ENCODE measurements at places on chromosomes 1 and 21. TPM values are rescaled to one million over a fixed set of nuclear protein-coding genes. Genes with fewer than 3 reads are reported as not detected.

- DNase-seq, result no peak
Observed at GRCh38 chr1:248155927-248156326, 11.0 kb downstream of the OR2M5 start.

DNA sequence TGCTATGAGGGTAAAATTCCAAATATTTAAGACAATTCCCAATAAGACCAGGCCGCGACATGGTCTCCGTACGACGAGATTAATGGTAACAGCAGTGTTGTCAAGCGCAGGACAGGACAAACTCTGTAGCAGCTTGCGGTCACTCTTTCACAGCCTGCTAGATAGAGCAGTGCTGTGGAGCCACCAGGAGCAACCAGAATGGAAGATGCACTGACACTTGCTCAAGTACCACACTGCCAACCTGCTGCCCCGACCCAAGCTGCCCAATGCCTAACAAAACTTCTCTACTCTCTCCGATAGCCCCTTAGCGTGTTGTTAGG, 636 bp downstream of the WARS2 start:
- DNase-seq, result no peak

GRCh38 chr1:93702111-93702827, 20.6 kb upstream of the BCAR3 start:
- no peak for DNase-seq

GRCh38 chr1:58466630-58467241, 79.8 kb downstream of the OMA1 start:
- DNase-seq, result no peak

GRCh38 chr1:186793582-186793927, 35.2 kb upstream of the PLA2G4A start:
- DNase-seq, result no peak

DNA sequence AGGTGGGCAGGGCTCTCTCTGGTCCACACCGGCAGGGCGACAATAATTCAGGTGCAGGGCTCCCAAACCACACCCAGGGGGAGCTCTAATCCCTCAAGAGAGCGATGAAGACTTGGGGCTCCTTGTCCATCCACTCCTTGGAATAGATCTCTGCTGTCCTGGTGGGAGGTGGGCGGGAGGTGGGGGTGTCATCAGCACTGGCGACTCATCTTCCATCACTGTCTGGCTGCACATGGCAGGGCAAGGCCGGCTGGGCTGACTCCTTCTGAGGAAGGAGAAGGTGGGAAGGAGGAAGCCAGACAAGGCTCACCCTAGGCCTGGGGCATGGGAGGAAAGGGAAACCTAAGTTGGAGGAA, 29.3 kb downstream of the TNNT2 start:
- peak; percentile 24 for DNase-seq

DNA sequence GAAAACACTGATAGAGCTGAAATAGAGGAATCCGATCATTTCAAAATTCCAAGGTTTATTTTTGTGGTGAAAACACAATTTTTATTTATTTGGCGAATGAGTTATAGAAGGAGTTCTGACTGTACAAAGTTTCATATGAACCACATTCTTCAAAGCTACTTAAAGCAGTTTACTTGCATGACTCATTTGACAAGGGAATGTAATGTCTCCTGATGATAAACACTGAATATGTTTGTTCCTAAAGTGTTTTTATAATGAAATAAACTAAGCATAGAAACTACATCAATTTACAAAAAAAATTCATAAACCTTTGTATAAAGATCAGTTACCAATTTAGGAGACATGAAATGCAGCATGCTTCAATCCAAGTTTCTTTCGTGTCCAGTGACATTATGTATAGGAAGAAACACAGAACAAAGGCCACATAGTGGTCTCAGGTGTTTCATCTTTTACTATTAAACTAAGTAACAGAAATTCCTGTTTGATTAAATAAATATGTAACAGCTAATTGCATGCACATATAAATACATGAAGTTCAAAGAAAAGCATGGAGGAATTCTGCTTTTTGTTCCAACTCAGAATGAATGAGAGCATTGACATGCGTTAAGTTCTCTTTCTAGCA, 2.5 kb downstream of the PRKACB start:
- peak; percentile 57 for DNase-seq

- DNase-seq, result no peak
Observed at GRCh38 chr1:62746809-62747138, 37.2 kb upstream of the ATG4C start.

GRCh38 chr1:58882322-58882948, 98.6 kb upstream of the JUN start:
- no peak for DNase-seq

DNA sequence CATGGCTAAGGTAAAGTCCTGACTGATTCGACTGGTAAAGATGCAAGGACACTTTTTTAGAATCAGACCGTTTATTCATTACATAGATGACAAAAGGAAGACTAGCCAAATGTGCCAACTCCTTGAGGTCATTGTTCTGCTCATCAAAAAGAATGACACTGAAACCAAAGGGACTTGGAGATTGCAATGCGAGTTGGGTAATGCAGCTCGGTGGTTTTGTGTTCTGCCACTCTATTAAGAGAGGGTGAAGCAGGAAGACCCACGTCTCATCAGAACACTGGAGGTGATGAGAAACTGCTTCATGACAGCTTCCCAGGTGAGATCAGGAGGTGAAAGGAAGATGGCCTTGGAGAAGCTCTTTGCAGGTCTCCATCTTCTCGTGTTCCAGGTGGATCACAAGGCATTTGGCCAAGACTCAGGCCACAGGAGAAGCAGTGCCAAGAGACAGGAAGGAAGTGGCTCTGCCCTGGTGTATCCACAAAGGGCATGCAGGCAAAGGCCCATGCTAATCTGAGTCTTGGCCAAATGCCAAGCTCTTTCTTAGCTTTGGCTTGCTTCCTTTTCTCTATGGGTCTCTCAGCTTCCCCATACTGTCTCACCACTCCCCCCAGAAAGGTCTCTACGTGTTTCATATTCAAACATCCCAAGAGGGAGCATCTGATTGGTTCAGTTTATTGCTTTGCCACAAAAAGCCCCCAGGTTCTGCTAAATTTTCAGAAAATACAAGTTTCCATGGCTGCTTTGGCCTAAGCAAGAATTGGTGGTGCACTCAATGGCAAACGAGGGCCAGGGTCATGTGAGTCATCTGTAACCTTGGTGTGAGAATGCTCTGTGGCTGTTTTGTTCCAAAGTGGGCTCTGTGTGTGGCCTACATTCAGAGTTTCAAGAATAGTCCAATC, 5.7 kb upstream of the CCT8 start:
- no peak for DNase-seq

DNA sequence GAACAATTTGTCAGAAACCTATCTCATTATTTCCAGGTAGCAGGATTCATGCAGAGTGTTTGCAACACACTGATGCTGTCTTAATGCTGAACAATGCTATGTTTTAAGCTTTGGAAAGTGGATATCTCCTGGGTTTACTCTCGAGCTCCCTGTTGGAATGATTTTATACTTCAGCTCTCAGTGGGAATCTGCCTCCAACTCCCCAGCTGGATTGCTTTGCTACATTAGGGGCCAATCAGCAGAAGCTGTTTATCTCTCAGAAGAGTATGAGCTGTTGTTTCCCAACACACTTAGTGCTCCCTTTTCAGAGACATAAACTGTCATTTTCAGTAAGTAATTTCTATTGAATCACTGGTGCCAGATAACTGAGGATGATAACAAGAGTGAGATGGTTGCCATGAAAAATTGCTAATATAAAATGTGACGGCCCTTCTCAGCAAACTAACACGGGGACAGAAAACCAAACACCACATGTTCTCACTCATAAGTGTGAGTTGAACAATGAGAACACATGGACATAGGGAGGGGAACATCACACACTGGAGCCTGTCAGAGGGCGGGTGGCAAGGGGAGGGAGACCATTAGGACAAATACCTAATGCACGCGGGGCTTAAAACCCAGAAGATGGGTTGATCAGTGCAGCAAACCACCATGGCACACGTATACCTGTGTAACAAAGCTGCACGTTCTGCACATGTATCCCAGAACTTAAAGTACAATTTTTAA, 265.9 kb upstream of the RUNX1 start:
- no peak for DNase-seq

DNA sequence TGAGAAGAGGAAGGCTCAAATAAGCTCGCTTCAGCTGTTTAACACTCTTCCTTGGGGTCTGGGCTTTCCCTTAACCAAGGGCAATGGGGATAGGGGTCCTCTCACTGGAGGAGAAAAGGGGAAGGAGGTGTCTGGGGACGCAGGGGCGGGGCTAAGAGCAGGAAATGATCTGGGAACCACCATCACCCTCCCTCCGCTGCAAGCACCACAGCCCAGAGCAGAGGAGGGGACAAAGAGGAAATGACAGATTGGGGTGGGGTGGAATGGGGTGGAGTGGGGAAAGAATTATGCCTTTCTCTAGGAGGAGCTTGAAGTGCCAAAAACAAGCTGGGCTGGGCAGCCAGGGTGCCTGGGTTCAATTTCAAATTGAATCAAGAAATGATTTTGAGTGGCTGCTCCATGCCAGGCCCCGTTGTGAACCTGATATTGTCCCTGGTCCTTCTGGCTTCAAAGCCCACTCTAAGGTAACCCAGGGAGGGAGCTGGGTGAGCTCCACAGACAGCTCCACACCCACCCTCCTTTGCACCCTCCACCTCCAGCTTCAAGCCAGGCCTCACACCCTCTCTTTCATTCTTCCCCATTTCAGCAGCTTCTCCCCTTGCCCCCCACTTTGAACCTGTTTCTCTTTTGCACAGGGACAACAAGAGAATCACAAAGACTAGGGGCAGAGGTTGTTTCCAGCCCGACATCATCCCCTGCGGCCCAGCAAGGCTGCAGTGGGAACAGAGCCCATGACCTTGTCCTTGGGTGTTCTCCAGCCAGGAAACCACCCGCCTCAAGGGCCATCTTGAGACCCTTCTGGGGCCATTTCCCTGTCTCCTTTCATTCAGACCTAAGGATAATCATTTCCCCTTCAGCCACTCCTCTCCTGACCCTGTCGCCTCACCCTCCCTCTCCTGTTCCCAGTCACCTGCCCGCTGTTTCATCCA, 1.1 kb downstream of the ARHGAP30 start:
- no peak for DNase-seq

DNA sequence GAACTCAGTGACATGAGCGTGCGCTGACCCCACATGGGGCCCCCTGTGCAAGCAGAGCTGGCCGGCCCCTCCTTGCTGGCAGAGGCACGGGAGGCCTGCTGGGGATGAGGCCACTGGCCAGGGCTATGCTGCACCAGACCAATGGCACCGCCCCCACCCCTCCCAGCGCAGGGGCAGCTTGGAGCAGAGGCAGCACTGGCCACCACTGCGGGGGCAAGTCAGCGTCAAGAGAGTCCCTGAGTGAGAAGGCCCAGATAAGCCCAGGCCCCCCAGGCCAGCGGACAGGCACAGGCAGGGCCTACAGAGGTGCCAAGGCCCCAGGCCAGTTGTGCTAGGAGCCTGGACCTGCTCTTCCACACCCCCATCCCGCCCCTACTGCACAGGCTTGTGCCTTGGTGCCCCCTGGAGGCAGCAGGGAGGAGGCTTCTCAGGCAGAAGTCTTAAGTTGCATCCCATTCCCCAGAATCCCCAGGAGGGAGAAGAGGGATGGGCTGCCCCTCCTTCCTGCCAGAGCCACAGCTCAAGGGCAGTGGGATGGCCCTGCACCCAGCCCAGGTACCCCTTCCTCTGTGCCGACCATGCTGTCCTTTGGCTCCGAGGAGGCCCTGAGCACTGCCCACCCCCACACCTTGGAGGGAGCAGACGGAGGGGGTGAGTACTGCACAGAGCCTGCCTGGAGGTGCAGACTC, 35.8 kb downstream of the EPHX1 start:
- DNase-seq, result peak; percentile 53

- DNase-seq, result no peak
Observed at GRCh38 chr1:222643606-222643937, 25.7 kb downstream of the MIA3 start.

GRCh38 chr1:216824511-216824910, 101.3 kb upstream of the ESRRG start:
- peak; percentile 44 for DNase-seq

DNA sequence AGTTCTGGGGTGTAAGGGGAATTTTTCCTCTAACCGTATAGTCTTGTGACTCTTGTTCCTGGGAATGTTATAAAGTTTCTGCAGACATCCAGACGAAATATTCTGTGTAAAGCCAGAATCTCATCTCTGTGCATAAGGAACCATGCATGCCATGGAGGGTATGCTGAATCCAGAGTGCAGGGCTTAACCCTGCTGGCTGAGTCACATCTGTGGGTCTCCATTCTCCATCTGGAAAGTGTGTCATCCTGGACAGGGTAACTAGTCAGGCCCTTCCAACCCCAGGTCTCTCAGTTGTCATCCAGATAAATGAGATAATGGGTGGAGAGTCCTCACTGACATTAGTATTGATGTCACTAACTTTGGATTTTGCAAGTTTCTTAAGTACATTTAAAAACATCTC, 48.8 kb downstream of the ATP5PO start:
- no peak for DNase-seq

DNA sequence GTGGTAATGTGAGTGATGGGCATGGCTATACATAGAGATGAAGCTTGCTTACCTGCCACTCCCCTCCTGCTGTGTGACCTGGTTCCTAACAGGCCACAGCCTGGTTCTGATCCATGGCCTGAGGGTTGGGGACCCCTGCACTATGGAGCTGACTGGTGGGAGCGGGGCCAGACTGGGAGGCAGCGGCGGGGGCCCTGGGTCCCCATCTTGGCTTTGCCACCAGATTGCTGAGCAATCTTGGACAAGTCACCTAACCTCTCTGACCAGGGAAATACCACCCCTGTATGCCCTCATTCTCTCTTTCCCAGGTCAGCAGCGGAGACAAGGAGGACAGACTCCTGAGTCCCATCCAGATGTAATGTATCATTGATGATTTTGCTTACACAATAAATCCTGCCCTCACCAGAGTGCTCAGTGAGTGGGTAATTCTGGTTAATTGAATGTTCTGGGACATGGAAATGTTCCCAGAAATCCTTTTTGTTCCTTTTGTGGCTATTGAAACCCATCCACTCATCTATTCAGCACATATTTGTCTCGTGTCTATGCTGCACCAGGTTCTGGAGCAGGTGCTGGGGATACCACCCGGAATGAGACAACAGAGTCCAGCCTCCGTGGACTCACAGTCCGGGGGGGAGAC, 4.1 kb upstream of the ARHGEF10L start:
- no peak for DNase-seq

DNA sequence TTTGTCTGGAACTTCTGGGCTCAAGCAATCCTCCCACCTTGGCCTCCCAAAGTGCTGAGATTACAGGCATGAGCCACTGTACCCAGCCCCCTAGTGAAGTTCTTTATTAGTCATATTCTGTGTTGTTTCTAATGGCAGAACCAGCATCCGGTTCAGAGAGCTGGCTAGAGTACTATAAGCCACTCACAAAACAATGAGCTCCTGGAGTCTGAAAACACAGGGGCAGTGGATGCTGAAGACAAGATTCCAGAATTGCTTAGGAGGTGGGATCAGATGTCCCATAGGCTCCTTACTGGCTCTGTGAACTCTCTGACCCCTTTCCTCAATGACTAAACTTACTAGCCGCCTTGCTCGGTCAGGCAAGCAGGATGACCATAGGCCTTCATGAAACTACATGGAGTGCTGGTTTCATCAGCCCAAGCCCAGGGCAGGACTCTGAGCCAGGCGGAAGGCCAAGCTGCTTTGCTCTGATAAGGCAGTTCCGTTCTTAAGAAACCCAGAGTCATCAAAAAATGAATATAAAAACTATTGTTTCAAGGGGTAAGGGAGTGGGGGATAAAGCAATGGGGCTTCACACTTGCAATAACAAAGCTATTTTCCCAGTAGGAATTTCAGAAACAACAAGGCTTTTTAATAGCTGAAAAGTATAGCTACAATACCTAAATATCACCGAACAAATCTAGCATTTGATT, 8.1 kb downstream of the MTHFR start:
- no peak for DNase-seq

The ESPN gene
- total RNA-seq, result 1.5 TPM

The SPOCD1 gene
- 4.8 TPM for total RNA-seq

The UBR4 gene
- 71.4 TPM for total RNA-seq

The GRIK3 gene
- not detected for total RNA-seq

The CLDN17 gene
- total RNA-seq, result not detected

The GCSAML gene
- not detected for total RNA-seq

The UBE2U gene
- not detected for total RNA-seq
